Inflammatory macrophage (primary cell): ENCODE measurements at places on chromosomes 3 and 15.
A peak's percentile ranks its signal among the peaks of the same experiment; 100 is the strongest.

- DNase-seq: no peak
Measured at GRCh38 chr3:176554264-176554663, 643.0 kb downstream of the TBL1XR1 start.

- DNase-seq: no peak
Measured at GRCh38 chr3:123783050-123783689, 101.0 kb downstream of the MYLK start.

GRCh38 chr3:167084545-167084944 lies 295.6 kb downstream of the ZBBX start:
- DNase-seq: no peak

- peak; percentile 69 for DNase-seq
Measured at GRCh38 chr15:63134245-63134985, 12.8 kb downstream of the LACTB start.

- no peak for DNase-seq
Measured at GRCh38 chr15:33242165-33242564, 47.7 kb upstream of the FMN1 start.

- DNase-seq: no peak
Measured at GRCh38 chr3:106349191-106349881, 480.5 kb upstream of the CBLB start.

GRCh38 chr15:58934521-58934920 lies 1.0 kb upstream of the SLTM start:
- no peak for DNase-seq

- DNase-seq: no peak
Measured at GRCh38 chr3:32686713-32687112, 1.7 kb downstream of the CNOT10 start.

DNA sequence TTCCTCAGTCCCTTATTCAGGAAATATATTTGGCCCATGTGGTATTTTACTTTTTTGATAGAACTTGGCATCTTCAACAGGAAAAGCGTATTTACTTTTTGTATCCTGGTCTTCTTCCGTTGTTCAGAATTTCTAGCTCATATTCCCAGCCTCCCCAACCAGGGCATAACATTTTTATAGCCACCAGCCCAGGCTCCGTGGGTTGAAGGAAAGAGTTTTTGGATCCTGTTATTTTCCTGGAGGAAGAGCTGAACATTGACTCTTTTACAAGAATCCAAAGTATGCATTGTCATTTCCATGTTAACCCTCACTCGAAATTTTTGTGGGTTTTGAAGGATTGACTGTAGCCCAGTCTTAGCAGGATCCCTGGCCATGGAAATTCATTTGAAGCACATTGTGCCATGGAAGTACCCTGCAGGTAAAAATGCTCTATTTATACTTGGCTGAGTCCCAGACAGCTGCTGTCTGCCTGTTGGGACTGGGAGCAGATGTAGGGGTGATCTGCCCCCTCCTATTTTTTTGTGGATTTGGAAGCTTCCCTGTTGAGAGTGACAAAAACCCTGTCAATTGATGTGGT lies 98.8 kb downstream of the AKAP13 start:
- DNase-seq: no peak

DNA sequence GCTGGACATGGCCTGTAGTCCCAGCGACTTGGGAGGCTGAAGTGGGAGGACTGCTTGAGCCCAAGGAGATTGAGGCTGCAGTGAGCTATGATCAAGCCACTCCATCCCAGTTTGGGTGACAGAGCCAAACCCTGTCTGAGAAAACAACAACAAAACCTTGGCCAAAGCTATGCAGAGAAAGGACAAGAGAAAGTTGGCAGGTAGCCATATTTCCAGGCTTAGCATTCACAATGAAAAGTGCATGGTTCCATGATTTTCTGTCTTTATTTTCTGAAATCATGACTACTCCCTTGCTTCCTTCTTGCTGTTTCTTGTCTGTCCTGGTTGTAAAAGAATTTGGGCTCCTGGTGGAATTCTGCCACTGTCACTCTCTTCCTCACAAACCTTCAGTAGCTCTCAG lies 284.6 kb upstream of the C2CD4B start:
- DNase-seq: no peak

DNA sequence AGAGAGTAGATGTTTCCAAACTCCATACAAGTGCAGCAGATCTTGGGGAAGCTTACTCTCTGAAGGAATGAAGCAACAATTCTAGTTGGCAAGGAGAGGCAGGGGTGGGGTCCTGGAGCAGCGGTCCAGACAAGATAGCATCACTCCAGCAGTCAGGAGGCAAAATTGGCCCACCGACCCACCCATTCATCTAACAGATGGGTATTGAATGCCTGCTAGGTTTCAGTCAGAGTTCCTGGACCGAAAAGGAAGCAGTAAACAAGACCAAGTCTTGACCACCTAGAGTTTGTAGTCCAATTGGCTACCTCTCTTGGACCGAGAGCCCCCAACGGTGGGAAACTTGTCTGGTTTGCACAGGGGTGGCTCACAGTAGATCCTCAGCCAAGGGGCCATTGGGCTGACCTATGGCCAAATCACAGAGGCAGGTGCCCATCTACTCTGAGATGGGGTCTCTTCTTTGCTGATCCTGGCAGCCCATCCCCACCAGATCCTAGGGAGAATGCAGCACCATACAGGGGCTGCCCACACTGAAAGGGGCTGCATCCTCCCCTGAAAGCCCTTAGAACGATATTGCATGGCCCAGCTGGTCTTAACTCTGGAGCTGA lies 74.3 kb downstream of the CORO2B start:
- DNase-seq: no peak

DNA sequence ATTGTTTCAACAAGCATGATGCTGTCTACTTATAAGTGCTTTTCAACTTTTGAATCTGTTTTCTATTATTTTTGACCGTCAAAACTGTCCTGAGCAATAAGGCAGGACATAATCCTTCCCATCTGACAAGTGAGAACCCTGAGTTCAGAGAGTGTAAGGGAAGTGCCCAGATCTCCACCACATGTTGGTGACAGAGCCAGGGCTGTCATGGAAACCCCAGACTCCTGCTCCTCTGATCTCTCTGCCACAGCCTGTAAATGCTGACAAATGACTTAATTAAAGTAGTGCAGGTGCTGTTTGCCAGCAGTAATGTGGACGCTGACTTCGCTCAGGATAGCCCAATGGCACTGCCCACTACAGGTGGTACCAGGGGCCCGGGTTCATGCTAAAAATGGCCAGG lies 40.3 kb downstream of the SPSB4 start:
- DNase-seq: no peak

- peak; percentile 39 for DNase-seq
Measured at GRCh38 chr15:63402498-63403253, 21.0 kb upstream of the CA12 start.

DNA sequence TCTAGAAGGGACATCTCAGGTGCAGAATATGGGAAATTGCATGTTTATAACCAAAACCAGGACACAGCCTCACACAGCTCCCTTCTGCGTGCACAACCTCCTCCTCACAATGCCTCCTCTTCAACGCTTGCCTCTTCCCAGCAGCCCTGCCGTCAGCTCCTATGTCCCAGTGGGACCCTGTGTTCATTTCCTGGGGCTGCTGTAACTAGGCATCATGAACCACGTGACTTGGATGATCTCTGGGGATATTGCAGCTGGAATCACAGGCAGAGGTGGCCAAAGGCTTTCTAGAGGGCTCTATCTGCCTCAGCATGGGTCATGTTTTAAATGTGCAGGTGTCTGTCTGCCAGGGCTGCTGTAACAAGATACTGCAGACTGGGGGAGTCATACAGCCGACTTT lies 375.3 kb downstream of the OCA2 start:
- DNase-seq: no peak

- no peak for DNase-seq
Measured at GRCh38 chr15:33822479-33822878, 145.8 kb upstream of the CHRM5 start.

DNA sequence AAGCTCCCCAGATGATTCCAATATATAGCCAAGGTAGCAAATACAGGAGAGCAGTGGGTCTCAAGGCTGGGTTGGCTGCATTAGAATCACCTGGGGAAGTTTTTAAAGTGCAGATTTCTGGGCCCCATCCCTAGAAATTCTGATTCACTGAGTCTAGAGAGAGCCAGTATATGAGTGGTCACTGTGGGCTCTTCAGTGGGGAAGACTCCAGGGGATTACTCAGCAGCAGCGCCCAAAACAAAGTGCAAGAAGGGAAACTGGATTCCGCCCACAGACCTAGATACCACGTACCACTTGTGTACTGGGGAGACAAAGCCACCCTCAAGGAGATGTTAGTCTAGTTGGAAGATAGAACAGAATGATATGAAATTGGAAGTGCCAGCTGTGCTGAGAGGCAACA lies 40.0 kb downstream of the NME9 start:
- DNase-seq: no peak

DNA sequence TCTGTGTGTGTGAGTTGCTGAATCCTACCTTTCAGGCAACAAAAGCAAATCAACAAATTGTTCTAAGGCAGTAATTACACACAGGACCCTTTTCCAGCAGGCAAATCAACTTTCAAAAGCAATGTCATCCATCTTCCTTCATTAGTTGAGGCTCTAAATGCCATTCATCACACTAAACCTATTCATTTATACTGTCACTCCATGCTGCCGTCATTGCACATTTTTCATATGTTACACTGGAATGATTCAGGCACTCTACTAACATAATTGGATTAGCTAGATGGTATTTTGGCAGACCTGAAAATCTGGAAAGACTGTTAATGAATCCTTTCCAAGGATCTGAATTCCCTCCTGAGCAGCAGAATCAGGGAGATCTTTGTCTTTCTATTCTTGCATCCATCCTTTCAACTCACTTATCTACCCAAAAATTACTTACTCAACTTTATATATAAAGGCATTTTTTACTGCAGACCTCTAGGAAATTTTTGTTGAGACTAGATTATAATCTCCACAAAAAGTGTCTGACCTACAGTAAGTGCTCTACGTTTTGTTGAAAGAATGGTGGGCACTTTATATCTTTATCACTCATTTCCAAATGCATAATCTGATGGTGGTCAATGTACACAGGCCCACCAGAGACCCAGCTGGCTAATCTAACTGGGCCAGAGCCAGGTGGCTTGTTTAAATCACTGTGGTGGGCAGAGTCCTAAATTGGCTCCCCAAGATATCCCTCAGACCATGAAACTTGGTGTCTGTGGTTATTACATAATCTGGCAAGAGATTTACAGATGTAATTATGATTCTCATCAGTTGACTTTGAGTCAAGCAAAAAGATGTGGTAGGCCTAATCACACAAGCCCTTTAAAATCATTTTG lies 25.0 kb downstream of the MIX23 start:
- peak; percentile 38 for DNase-seq

DNA sequence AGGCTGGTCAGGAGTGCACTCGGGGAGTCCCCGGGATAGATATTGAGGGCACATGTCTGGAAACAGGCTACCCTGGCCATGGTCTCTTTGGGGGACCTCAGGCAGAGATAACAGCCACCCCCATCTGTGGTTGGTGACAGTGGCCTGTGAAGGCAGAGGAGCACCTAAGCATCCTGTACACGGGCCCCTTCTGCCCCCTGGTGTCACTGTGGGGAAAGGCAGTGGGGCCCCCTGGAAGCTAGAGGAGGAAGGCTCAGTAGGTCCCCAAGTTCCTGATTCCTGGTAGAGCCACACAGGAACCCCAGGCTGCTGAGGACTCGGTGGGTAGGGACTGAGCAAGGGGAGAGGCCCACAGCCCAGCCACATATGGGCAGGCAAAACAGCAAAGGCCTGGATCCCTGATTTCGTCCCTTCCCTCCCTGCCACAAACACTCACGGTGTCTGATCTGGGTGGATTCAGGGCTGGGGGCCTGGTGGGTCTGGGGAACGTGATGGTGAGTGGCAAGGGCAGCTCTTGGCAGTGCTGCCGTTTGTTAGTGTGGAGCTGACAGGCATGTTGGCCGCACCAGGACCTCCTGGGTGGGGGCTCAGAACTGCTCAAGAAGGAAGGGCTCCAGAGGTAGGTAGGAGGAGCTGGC lies 14.1 kb upstream of the CXCR6 start:
- DNase-seq: peak; percentile 59

DNA sequence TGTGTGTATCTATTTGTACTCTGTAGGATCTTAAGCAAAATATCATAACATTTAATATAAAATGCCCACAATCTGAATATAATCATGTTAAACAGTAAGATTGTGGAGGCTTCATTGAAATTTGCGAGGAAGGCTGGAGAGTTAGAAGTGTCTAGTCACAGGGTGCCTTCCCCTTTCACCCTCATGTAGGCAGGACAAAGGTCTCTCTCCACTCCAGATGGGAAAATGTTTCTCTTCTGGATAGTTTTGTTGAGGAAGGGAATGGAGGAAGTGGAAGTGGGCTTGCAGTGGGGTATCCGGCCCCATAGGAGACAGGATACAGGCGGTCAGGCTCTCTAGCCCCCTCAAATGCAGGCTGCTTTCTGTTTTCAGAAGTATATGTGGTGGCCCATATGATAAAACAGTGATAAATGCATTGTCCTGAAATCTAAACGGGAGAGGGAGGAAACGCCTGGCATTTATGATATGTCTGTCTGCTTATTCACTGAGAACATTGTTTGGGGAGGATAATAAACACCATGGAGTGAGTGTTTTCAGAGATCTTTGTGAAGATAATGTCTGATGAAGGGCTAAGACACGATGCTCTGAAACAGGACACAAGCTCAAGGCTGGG lies 13.3 kb upstream of the MYZAP start:
- DNase-seq: no peak

- no peak for DNase-seq
Measured at GRCh38 chr3:46594723-46595122, 17.6 kb upstream of the FAM240A start.

GRCh38 chr15:100730655-100731266 lies 128.4 kb downstream of the ASB7 start:
- DNase-seq: no peak

- DNase-seq: no peak
Measured at GRCh38 chr3:38990621-38991020, 61.1 kb downstream of the SCN11A start.

DNA sequence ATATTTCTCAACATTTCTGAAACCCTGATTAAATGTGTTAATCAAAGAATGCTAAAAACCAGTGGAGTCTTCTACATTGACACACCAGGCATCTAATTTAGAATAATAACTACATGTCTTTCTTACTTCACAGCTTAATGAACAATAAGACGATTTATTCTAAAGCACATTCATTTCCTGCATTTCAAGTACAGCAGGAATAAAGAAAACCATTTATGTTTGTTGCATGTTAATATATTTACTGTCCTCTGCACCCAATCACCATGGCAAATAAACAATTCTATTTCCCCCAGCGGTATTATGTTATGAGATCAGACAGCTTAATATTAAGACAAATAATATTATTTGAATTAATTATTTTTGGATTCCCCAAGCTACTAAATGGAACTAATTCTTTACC lies 1336.3 kb upstream of the CADM2 start:
- no peak for DNase-seq

DNA sequence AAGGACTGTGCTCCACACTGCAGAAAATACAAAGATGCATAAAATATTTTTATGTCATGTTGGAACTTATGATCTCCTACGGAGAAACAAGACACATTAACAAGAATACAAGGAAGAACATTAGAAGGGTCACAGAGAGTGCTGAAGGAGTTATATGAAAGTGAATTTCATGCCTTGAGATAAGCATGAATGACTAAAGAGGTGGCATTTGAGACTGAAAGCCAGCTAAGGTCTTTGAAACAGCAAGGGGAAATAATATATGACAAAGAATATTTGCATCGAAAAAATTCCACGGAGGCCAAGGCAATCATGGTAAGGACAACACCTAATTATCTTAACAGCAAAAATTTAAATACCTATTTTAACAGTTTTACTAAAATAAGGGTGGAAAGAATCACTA lies 12.5 kb downstream of the GSK3B start:
- no peak for DNase-seq
